ENCODE measurements at places on chromosomes 5 and 9.
A peak's percentile ranks its signal among the peaks of the same experiment; 100 is the strongest.

GRCh38 chr9:29214690-29215253, 1641.5 kb upstream of the C9orf72 start:
- no peak for DNase-seq

- DNase-seq: no peak
Observed at GRCh38 chr9:135908754-135909204, 1.4 kb upstream of the CAMSAP1 start.

- DNase-seq: no peak
Observed at GRCh38 chr5:11385901-11386293, 518.3 kb downstream of the CTNND2 start.

DNA sequence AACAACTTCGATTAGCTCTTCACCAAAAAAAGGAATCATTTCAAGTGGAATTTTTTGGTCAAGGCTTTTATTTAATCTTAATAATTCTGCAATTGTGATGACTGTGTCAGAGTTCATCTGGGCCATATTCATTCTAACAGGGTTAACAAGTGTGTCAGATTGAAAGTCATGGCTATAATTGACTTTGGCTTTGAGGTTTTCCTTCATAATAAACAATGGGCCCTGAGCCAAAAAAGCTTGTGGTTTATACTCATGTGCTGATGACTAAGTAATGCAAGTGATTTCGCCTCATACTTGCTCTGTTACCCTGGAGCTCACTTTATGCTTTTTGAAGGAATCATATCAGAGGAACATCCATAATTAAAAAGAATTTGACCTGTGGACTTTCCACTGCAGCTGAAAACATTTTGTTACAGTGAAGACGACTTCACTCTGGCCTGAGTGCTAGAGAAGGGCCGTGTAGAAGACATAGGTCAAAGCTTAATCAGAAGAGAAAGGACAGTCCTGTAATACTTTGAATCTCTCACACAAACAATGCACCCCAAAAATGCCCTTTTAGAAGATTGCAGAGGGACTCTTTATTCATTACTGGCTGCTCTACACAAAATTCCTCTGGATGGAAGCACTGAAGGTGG, 101.7 kb downstream of the GDNF start:
- DNase-seq: peak; percentile 14

DNA sequence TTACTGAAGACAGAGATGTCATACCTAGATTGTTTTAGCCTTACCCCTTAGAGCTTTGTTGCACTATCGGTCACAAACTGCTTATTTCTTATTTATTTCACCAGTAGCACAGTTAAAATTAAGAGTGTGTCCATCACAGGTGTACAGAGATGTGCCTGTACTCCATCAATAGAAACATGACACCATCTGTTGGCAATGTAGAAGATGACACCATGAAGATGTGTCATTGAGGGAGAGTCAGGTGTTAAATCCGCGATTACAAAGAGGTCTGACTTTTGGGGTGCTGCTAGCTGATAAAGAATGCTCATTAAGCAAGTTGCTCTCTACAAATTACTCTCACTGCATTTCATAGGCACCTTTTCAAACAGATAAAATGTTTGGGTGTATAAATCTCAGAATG, 164.4 kb downstream of the SMARCA2 start:
- DNase-seq: no peak

GRCh38 chr5:86465052-86465838, 152.5 kb upstream of the COX7C start:
- no peak for DNase-seq

DNA sequence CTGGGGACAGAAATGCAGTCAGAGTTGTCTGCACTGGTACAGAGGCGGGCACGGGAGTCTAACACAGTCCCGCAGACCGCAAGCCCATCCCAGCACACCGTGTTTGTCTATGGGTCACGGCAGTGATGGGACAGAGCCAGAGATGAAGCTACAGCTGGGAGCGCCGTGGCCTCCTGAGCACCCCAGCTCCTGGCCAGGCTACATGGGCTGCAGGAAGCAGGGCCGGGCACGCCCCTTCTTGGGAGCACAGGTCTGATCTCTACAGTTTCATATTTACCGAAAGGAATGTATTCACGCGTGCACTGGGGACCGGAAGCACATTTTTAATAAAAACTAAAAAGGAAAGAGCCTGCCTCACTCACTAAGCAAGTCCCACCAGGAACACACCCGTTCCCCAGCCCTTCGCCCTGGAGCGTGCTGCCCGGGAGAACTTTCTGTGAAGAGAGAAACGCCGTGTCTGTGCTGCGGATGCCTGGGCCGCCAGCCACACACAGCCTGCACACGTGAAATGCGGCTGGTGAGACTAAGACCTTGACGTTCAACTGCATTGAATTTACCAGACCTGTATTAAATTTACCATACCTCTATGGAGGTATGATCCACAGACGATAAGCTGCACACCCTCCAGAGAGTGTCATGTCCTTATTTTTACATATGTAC, 81.1 kb downstream of the VAV2 start:
- no peak for DNase-seq

- no peak for DNase-seq
Observed at GRCh38 chr9:70502690-70503089, 88.2 kb upstream of the KLF9 start.

DNA sequence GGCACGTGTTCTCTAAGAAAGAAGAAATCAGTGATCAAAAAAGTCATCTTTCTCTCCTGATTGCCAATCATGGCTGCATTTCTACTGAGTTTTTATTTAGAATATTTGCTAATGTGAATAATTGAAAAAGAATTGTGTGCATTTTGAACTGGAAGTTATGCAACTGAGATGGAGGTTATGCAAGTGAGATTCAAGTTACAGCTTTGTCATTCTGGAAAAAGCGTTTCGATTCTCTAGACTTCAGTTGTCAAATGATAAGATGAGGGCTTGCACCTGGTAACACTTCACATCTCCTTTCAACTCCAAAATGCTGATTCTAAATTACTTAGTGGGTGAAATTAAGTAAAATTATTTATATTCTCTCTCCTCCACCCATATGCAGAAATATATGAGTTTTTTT, 36.4 kb downstream of the C6 start:
- no peak for DNase-seq

DNA sequence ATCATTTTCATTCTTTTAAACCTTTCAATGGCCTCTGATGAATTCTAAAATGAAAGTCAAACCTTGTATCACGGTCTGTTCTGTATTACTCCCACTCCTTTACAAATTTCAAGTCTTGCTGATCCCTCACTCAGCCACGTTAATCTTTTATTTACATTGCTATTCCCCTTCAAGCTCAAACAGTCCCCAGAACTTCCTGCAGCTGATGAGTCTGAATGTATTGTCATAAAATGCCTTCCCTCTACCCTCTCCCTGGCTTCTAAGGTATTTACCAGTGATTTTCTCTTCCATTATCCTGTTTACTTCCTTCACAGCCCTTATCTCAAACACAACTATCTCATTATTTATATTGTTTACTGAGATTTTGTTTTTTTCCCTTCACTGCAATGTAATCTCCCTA, 562.3 kb upstream of the C9orf72 start:
- DNase-seq: no peak

GRCh38 chr5:132190161-132190817, 37.4 kb downstream of the P4HA2 start:
- peak; percentile 26 for DNase-seq

GRCh38 chr5:37918424-37918823, 78.6 kb upstream of the GDNF start:
- no peak for DNase-seq

DNA sequence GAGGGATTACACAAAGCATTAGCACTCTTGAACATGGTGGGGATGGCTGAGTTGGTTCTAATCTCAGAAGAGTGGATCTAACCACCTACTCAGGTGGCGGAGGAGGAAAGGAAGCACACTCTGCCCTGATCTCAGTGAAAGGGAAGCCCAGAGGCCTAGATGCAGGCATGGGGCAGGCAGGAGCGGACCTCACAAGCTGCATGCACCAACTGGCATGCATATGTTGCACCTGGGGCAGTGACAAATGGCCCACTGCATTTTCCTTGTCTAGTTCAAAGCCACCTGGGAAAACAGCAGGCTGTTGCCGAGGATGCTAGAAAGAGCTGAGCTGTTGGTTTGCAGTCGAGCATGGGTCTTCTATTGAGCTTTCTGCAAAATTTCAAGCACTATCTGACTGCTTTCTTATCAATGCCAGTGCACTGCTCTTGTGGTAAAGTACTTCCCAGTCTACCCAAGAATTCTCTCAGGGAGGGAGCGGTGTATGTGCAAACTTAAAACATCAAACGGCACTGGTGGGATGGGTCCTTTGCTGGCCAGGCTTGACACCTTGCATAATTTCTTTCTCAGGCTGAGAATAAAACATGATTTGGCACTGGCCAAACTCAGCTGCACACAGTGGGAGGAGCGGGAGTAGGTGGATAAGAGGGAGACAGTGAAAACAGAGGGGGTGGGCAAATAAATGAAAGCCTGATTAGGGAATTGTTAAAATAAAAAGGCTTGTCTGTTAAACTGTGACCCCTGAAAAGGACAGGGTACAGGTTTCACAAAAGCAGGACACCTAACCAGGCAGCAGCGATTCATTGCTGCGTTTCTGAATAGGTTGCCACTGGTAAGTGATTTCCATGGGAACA, 108.9 kb downstream of the MARCHF3 start:
- DNase-seq: no peak

GRCh38 chr5:94209774-94210355, 408.5 kb downstream of the KIAA0825 start:
- no peak for DNase-seq

DNA sequence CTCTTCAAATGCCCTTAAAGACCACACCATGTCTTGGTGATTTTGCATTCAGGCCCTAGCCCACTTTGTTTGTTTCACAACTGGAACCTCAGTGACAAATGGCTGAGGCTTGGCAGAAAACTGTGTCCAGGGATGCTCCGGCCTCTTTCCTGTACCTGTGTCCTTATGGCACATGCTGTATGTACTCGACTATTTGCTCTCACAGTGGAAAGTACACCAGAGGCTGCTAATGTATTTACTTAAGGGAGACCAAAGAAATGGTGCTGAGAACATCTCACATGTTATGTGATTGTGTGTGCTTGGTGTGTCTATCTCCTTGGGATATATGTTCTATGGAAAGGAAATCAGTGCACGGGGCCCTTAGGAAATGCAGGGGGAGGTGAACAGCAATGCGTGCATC, 263.3 kb downstream of the GADD45G start:
- no peak for DNase-seq

- DNase-seq: no peak
Observed at GRCh38 chr9:35746583-35746982, 2.4 kb downstream of the GBA2 start.

- no peak for DNase-seq
Observed at GRCh38 chr9:107363516-107364152, 80.6 kb downstream of the RAD23B start.

- DNase-seq: no peak
Observed at GRCh38 chr5:14890846-14891245, 19.3 kb upstream of the ANKH start.

DNA sequence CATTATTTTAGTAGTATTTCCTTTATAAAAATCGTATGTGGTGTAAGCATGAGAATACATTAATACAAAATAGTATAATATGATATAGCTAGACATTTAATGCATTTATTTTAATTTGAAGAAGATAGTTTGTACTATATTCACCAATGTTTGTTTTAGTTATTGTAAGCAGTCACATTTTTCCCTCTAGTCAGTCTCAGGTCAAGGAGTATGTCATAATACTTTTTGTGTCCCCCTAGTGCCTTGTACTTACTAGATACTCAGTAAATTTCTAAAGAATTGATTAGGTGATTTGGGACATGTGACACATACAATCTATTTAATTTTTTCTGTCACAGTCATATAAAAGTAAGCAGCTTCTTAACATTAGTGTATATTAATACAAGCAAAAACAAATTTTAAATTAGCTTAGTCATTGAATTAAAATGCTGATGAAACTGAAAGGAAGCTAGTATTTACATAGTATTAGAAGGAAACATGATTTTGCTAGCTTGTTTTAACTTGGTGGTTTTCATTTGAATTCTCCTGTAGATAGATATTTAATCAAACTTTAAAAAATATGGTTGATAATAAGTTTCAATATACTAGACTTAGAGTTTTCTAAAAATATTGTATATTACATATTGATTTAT, 242.2 kb downstream of the FER start:
- DNase-seq: no peak

All from GM18507 (cell line).